Stimulated activated CD8-positive, alpha-beta memory T cell treated with anti-CD3 and anti-CD28 coated beads, Interleukin-4, amount 100 ng/mL, for 24 hours (primary cell): ENCODE measurements at places on chromosomes 3 and 15.

- no peak for DNase-seq
Observed at GRCh38 chr15:69669446-69669845, 216.8 kb downstream of the RPLP1 start.

GRCh38 chr3:161969867-161970266, 473.3 kb downstream of the OTOL1 start:
- no peak for DNase-seq

DNA sequence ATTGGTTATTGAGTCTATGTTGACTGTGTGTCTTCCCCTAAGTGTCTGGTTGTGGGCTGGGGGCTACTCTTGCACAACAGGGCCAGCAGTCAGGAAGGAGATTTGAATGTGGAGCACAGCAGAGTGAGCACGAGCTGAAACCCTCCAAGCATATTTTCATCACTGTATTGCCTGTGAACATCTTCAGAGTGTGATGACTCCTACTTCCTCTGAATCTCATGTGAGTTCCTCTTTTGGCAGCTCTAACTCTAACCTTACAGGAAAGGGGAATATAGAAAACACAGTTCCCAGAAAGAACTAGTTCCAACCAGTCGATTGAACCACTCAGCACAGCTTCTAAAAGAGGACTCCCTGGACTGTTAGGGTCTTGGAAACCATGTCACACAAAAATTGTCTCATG, 211.6 kb downstream of the RAP2B start:
- no peak for DNase-seq

- no peak for DNase-seq
Observed at GRCh38 chr3:73098873-73099272, 37.4 kb downstream of the EBLN2 start.

DNA sequence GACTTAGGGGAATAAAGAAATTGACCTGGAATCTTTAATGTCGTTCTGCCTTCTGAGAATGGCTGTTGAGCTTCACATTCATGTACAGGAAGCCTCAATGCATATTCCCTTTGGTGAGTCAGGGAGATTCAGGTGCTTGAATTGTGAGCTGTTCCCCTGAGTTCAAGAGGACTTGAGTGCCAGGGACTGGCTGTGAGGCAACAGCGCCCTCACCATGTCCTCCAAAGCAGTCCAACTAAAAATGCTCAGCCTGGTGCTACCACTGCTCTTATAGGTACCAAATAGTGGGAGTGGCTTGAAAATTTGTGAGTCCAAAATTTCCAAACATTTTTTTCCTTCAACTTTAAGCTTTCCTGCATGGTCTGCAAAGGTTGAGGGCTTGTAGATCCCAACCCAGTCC, 54.1 kb downstream of the LEO1 start:
- no peak for DNase-seq

GRCh38 chr3:142664819-142665218, 59.0 kb upstream of the TRPC1 start:
- no peak for DNase-seq

DNA sequence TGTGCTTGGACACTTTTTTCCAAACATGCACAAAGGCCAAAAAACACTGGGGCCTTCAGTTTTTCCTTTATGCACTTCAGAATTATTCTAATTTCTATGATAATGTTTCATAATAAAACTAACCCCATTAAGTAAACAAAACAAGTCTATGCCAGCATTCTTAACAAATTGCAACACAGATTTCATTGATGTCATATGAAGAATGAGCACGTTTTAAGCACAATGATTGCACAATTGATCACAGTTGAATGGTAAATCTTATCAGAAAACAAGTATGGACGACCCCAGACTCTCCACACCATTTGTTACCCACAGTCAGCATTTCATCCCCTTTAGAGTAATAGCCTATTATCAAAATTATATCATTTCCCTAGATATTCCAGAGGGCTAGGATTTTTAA, 46.7 kb upstream of the PROK2 start:
- no peak for DNase-seq

DNA sequence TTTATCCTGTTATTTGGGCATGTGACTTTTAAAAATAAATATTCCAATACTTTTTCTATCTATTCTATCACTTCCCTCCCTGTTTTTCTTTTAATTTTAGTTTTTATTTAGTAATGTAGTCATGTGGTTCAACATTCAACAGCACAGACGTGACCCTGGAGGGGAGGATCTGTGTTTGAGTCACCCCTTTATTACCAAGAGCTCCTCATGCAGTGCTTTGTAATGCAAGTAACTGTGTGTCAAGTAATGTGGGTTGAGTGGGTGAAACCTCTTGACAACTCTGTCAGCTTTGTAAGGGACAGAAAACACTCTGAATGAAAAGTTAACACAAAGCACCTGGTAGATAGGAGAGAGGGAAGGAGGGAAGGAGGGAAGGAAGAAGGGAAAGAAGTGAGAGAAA, 89.7 kb upstream of the FGF12 start:
- no peak for DNase-seq

- DNase-seq = no peak
Observed at GRCh38 chr3:68706536-68706935, 225.8 kb downstream of the TAFA4 start.
